Stimulated activated CD4-positive, alpha-beta T cell treated with anti-CD3 and anti-CD28 coated beads, Interleukin-15, amount 100 ng/mL, for 24 hours (primary cell): ENCODE measurements at places on chromosomes 2 and 18.

- no peak for DNase-seq
These were observed 50.1 kb downstream of the MYCN start for GRCh38 chr2:15990151-15991101.

DNA sequence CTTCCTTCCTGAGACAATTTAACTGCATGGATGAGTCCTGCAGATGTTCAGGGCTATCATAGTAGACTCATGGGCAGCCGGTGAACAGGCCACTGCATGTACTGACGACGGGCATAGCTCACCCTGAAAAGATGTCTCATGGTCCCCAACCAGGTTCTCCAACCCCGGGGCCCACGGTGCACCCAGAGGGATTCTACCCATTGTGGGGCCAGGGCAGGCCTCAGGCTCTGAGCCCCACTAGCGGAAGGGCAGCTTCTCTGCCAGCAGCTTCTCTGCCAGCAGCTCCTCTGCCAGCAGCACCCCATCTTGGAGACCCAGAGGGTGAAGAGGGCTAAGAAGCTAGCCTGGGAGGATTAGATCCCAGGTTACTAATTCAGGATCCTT is 3.2 kb upstream of the CNNM4 start:
- DNase-seq = no peak

DNA sequence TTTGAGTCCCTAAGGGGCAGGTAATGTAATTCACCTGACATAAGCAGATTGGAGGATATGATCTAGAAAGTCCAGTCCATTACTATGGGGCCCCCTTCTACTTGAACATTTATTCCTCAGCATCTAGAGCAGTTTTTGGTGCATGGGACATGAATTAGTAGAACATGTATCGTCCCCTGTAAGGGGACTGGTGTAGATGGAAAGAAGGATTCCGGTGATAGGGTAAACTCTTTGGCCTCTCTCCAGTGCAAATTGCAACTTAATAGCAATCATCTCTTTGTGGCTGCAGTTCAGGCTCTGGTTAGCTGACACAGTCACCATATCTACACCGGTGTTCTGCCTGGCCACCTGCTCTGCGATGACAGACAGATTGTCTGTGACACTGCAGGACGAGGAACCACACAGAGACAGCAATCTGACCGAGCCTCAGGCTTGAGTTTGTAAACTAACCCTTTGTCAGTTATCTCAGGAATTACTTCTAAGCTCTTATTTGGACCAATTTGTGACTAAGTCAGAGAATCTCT is 6.4 kb upstream of the SLC8A1 start:
- no peak for DNase-seq

- no peak for DNase-seq
These were observed 674.3 kb upstream of the REG3G start for GRCh38 chr2:78351208-78351607.

GRCh38 chr18:10400534-10401307 is 53.7 kb upstream of the APCDD1 start:
- no peak for DNase-seq

DNA sequence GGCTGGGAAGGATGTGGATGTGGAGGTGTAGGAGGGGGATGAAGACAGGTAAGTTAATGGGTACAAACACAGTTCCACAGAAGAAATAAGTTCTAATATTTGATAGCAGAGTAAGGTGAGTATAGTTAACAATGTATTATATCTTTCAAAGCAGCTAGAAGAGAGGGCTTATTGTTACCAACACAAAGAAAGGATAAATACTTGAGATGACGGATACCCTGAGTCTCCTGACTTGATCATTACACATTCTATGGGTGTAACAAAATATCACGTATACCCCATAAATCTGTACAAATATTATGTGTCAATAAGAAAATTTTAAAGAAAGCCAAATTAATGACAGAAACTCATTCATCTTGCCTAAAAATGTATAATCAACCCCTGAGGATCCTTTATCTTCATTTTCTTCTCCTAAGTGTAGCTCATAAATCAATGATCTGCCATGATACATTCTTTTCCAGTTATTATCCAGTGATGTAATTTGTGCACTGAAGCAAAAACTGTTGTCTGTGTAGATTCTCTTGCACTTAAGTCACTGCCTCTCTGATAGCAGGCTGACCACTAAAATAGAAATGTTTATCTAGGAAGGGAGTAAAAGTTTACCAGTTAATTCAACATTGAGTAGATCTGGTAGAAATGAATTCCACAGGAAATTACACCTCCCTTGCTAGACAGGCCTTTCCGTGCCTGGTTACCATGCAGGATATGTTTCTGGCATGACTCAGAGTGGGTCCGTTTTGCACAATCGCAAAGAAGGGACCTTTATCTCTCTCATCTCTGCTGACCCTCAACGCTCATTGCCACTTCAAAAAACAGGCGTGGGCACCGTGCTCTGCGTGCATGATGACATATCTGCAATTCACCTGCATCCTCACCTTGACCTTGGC is 249.7 kb upstream of the NCKAP5 start:
- DNase-seq = no peak

DNA sequence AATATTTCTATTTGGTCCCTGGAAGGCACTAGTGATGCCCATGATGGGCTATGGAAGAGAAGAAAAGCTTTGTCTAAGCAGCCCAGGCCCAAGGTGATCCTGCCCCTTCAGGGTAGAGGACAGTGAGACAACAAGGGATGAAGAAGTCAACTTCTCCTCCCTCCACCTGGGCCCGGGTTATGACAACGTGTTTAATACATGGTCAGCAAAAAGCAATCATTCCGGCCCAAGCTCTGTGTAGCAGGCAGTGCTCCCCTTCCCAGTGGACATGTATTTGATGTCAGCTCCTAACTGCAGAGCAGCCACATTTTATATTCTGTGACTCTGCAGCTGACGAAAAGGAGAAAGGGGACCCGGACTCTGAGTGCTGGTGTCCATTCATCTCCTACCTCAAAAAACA is 67.2 kb upstream of the MFF start:
- DNase-seq = no peak

DNA sequence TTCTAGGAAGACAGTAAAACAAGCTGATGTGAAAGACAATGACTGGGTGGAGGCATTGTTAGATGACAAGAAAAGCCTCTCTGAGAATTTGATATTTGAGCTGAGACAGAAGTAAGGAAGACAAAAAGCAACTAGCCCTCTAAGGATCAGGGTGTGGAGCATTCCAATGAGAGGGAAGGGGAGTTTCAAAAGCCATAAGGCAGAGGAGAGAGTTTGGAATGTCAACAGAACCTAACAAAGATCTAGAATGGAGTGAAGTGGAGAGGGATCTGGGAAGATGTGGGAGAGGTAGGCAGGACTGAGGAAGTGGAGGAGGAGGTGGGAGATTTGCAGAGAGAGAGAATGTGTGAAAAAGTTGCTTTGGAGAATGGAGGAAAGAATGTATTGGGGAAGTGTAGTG is 17.3 kb upstream of the ASXL2 start:
- DNase-seq = no peak

DNA sequence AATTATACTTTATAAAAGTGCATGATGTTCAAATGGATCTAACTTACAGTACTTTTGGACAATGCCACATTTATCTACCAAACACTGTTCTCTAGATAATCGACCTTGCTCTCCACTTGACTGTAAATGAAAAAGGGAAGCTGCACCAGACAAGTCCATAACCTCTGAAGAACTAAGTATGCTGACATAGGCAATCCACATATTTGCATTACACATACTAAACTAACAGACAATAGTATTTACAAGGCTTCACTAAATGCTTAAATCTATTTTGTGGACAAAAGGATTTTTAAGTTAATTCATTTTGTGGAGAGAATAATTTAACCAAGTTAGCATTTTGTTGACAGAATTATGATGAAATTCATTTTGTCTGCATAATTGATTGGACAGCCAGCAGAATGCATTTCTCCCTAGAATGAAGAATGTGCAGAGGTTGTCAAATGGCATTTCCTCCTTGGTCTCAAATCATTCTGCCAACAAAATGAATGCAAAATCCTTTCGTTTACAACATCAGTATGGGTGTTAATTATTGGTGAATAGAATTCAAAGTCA is 520.9 kb downstream of the CPS1 start:
- DNase-seq = no peak

DNA sequence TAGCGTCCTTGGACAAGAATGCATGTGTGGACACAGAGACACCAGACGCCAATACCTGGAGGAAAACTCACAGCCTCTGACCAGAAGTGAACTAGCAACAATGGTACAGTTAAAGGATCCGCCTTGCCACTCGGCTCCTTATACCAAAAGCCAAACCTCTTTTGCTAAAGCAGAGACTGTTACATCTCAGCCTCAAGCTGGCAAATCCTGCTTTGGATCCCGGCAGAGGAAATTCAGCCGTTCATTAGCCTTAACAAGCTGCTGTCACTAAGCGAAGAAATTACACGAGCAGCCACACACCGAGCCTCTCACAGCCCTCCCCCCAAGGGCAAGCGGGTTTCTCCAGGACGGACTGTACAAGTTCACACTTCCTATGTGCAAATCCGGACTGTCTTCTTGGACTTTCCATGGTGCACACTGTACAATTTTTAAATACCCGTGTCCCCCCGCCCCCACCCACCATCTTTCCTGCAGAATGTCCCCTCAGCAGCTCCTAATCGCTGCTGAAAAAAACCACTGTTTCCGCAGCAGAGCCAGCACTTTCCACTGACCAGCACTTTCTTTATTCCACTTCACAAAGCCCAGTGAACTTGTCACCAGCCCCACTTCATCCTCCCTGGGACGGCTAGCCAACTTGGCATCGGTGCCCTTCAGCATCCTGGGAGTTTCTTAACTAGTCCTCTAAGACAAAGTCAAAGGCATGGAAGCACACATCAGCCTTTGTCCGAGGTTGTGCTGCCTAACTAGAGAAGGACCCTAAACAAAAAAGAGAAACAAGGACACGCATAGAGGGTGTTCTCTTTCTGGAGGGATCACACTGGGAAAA is 1.5 kb downstream of the KLF7 start:
- peak; percentile 26 for DNase-seq

DNA sequence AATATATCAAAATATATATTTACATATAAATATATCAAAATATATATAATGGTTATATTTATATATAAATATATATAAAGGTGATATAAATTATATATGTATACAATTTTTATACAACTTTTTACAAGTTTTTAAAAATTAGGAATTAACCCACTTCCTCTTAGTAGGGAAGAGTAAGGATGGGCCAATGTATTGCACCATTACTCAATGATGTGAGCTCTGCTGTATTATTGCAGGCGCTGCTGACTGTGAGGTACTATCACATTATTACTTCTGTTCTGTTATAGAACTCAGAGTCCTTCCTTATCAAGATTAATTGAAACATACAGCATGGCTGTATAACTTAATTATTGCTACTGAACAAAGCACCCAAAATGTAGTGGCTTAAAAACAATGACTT is 46.0 kb downstream of the CCDC195 start:
- DNase-seq = no peak

DNA sequence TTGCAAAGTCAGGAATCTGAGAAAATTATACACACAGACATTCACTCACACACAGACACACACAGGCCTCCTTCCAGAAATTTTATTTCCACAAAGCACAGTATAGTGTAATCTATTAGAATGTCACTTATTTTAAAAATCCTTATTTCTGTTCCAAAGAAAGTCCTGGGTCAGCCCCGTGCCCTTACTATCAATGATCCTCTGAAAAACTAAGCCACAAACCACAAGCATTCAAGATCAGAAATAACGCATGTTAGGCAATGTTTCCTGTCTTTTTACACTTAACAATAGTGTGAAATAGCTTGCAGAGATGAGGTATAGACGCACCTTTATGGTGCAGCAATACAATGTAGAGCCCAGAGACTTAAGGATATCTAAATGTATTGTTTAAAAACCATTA is 25.8 kb downstream of the TBC1D8 start:
- DNase-seq = no peak

- DNase-seq = no peak
These were observed 5.5 kb downstream of the GCKR start for GRCh38 chr2:27502142-27502541.

- no peak for DNase-seq
These were observed 115.5 kb downstream of the KCTD1 start for GRCh38 chr18:26432651-26433424.

- no peak for DNase-seq
These were observed 6.2 kb downstream of the CPS1 start for GRCh38 chr2:210562502-210563080.

GRCh38 chr2:97706708-97707345 is 6.5 kb upstream of the ZAP70 start:
- DNase-seq = no peak

- no peak for DNase-seq
These were observed 118.8 kb downstream of the SETBP1 start for GRCh38 chr18:44799382-44799906.

DNA sequence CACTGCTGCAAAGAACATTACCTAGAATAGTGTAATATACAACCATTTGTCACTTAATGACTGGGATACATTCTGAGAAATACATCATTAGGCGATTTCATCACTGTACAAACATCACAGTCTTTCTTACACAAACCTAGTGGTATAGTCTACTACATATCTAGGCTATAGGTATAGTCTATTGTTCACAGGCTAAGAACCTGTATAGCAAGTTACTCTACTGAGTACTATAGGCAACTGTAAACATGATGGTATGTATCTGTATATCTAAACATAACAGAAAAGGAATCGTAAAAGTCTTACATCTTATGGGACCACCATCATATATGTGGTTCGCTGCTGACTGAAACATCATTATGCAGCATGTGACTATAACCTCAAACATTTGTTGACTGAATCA is 21.4 kb downstream of the SP3 start:
- DNase-seq = no peak

- no peak for DNase-seq
These were observed 304.7 kb upstream of the HNMT start for GRCh38 chr2:137659616-137660015.

DNA sequence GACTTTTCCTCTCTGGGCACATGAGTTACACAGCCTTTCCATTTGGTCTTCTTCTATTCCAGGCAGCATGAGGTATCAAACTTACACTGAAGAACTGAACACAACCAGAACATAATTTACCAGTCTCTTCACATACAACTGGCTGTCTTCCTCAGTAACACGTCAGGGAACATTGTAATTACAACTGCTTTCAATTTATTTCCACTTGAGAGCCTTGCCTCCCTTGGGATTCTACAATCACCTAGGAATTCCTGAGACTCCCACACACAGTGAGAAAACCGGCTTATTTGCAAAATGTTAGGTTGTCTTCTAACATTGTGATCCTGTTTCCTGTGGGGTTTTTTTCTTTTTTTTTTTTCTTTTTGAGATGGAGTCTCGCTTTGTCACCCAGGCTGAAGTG is 149.9 kb downstream of the TMX3 start:
- DNase-seq = no peak
